ENCODE measurements at places on chromosomes 1 and 21. TPM values are rescaled to one million over a fixed set of nuclear protein-coding genes. Genes with fewer than 3 reads are reported as not detected.

- no peaks in the 10 kb centered on the region for H3K4me1 ChIP-seq
- peak; percentile 70 for DNase-seq
- H3K27ac ChIP-seq = no peak overlapping the region
- no peaks in the 10 kb centered on the region for H3K36me3 ChIP-seq
These were observed 11.0 kb downstream of the BRINP2 start for GRCh38 chr1:177181631-177182291.

DNA sequence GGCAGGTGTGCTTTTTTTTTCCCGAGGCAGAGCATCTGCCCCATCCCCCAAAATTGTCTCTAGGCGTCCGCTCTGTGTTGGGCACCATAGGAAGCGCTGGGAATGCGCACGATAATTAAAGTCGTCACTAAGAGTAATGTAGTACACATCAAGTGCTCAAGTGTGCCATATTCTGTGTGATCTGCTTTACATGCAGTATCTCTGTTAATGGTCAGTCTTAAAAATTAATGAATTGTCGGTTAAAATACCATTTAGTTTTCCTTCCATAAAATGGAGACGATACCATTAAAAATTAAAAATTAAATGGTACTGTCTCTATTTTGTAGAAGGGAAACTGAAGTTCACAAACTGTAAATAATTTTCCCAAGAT, 544 bp upstream of the CCT8 start:
- H3K4me1 ChIP-seq = peaks cover 23% of the 10 kb centered on the region
- H3K27me3 ChIP-seq = no peaks in the 10 kb centered on the region
- H3K27ac ChIP-seq = peak overlapping the region; percentile 98
- peak overlapping the region; percentile 93 for H3K4me3 ChIP-seq
- no peaks in the 10 kb centered on the region for H3K36me3 ChIP-seq

GRCh38 chr1:33455539-33456501, 16.6 kb upstream of the ZSCAN20 start:
- peak overlapping the region; percentile 62 for H3K27ac ChIP-seq
- H3K4me3 ChIP-seq = no peak overlapping the region
- peak; percentile 62 for DNase-seq
- H3K27me3 ChIP-seq = no peaks in the 10 kb centered on the region

DNA sequence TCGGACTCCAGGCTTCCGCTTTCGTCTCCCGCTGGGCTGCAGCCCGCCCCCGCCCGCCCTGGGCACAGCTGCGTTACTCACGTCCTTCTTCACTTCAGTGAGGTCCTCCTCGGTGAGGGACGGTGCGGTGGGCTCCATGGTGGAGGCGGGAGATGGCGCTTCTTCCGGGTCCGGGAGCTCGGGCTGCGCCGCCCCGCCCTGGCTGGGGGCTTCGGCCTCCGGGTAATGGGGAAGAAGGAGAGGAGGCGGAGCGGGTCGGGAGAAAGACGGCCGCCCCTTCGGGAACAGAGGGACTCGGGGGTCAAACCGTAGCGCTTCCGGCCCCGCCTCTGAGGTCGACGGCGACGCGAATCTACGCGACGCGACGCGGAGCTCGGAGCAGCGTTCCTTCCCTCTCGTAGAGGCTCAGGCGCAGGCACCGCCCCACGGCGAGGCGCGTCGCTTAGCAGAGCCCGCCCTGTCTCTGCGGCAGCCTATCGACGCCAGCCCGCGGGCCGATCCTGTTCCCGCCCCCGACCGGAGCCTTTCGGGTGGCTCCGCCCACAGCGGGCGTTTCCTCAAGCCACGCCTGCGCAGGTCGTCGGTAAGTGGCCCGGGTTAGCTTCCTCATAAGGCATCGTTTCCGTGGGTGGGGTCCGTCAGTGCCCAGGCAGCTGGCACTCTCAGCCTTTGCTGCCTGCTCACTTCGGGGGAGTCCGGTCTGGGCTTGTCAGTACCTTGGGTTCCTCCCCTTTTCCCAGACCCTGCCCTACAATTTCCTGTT, at the start of gene BCL10:
Gene BCL10 (minus strand): TSS at position 418 of the 763 bp plus-strand sequence. CDS start 280 bp downstream, at position 138.
- no peaks in the 10 kb centered on the region for H3K27me3 ChIP-seq
- no peaks in the 10 kb centered on the region for H3K36me3 ChIP-seq
- peak within 1 kb of the TSS; percentile 97 for H3K27ac ChIP-seq
- DNase-seq = peak; percentile 99

DNA sequence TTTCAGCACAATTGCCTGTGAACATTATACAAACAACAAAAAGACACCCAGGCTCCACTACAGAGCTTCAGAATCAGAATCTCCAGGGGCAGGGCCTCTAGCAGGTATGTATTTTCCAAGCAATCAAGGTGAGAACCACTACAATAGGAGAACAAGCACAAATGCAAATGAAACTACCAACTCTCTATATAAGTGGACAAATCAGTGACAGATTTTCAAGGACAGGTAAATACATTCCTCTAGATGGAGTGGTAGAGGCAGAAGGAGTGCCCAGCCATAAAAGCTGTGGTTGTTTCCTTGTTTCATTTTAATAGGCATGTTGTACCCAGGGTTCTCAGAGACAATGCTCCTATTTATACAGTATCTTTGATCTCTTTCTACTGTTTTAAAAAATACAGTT, 20.1 kb upstream of the CCDC17 start:
- no peak overlapping the region for H3K4me3 ChIP-seq
- no peaks in the 10 kb centered on the region for H3K4me1 ChIP-seq
- no peak for DNase-seq

DNA sequence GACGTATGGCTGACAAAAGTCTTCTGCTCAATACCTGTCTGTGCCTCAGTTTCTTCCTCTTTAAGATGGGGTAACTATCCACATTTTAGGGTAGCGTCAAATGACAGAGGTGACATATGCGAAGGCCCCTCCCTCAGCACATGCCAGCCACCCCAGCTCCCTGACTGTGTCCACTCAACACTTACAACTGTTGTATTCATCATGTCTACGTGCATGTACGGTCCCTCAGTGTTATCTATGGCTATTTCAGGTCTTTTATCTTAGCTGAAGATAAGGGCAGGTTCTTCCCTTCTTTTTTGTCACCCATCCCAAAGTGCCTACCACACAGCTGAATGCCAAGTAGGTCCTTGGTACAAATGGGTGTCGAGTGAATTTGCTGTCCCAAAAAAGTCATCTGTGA, 8.3 kb upstream of the C1orf198 start:
- H3K36me3 ChIP-seq = no peaks in the 10 kb centered on the region
- H3K27me3 ChIP-seq = no peaks in the 10 kb centered on the region
- no peak overlapping the region for H3K4me3 ChIP-seq
- no peak overlapping the region for H3K27ac ChIP-seq

GRCh38 chr1:78322928-78323680, 167.7 kb upstream of the PTGFR start:
- DNase-seq = no peak
- no peaks in the 10 kb centered on the region for H3K36me3 ChIP-seq
- no peaks in the 10 kb centered on the region for H3K27me3 ChIP-seq
- H3K4me3 ChIP-seq = no peak overlapping the region
- H3K27ac ChIP-seq = no peak overlapping the region
- no peaks in the 10 kb centered on the region for H3K4me1 ChIP-seq

- H3K4me1 ChIP-seq = peaks cover 21% of the 10 kb centered on the region
- H3K27ac ChIP-seq = no peak overlapping the region
- H3K27me3 ChIP-seq = no peaks in the 10 kb centered on the region
- no peaks in the 10 kb centered on the region for H3K36me3 ChIP-seq
- no peak overlapping the region for H3K4me3 ChIP-seq
These were observed 56.6 kb downstream of the SYT6 start for GRCh38 chr1:114097109-114097508.

GRCh38 chr1:168504064-168504837, 39.5 kb downstream of the XCL2 start:
- no peaks in the 10 kb centered on the region for H3K27me3 ChIP-seq
- H3K4me1 ChIP-seq = no peaks in the 10 kb centered on the region
- no peak overlapping the region for H3K27ac ChIP-seq
- DNase-seq = peak; percentile 75

DNA sequence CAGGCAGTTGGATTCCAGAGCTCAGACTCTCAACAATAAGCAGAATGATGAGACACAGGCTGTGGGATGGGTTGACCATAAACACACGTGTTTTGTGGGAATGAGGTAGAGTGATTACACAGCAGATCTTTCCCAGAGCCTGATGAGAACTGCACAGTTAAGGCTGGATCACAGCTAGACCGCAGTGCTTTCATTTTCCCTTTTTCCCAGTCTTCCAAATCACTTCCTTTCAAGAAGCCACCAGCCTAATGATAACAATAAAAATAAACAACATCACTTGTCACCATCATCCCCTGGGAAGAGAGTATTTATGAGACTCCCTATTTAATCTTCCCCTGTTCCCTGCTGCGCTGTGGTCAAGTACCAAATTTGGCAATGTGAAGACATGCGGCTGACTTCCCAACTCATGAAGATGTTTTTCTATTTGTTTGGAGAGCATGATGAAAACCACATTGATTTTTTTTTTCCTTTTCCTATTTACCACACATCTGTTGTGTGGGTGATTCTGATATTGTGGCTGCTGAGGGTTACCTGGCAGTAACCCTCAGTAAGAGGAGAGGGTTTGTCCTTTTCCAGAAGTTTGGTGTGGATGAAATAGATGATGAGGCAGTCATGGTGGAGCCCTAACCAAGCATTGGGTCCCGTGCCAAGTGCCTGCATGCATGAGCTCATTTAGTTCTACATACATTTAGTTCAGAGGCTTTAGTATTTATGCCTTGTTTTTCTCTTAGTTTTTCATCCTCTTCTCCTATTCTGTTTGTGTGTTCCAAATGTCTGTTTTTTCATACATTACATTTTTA, 248.9 kb upstream of the HOOK1 start:
- no peaks in the 10 kb centered on the region for H3K36me3 ChIP-seq
- no peaks in the 10 kb centered on the region for H3K27me3 ChIP-seq
- no peak overlapping the region for H3K27ac ChIP-seq
- H3K4me3 ChIP-seq = no peak overlapping the region
- DNase-seq = no peak

- peaks cover 25% of the 10 kb centered on the region for H3K27me3 ChIP-seq
- H3K27ac ChIP-seq = no peak overlapping the region
- H3K4me3 ChIP-seq = no peak overlapping the region
- peaks cover 14% of the 10 kb centered on the region for H3K36me3 ChIP-seq
These were observed 10.0 kb downstream of the SCNN1D start for GRCh38 chr1:1290238-1290731.

The SH3D21 gene
- 0.96 TPM for total RNA-seq

The SOAT1 gene
- 7.6 TPM for total RNA-seq

The HSPA6 gene
- total RNA-seq = 37.7 TPM

The SLC1A7 gene
- total RNA-seq = 1.2 TPM

The TNFAIP8L2 gene
- total RNA-seq = 0.90 TPM

The CBR1 gene
- total RNA-seq = 36.5 TPM

The OR2M3 gene
- not detected for total RNA-seq

The DCDC2B gene
- not detected for total RNA-seq

The LIPI gene
- total RNA-seq = not detected
